ENCODE measurements at places on chromosomes 12 and 14. TPM values are rescaled to one million over a fixed set of nuclear protein-coding genes. Genes with fewer than 3 reads are reported as not detected.

MON2 gene
- 43.4 TPM for total RNA-seq

WNT1 gene
- total RNA-seq, result not detected

CLEC14A gene
- total RNA-seq, result 0.96 TPM

ARHGDIB gene
- total RNA-seq, result not detected

PLA2G1B gene
- not detected for total RNA-seq

SLC8B1 gene
- total RNA-seq, result 27.9 TPM

TMEM119 gene
- 0.15 TPM for total RNA-seq

LHX5 gene
- 3.1 TPM for total RNA-seq

CFAP54 gene
- total RNA-seq, result 0.15 TPM

NUAK1 gene
- 18.8 TPM for total RNA-seq

RBP5 gene
- 1.2 TPM for total RNA-seq

DLK1 gene
- 37.3 TPM for total RNA-seq

SDS gene
- total RNA-seq, result not detected

CIDEB gene
- 1.8 TPM for total RNA-seq

CACNA1C gene
- 11.0 TPM for total RNA-seq

MRPS35 gene
- 27.4 TPM for total RNA-seq

USP44 gene
- total RNA-seq, result 2.7 TPM

TCL1A gene
- total RNA-seq, result not detected

C3AR1 gene
- not detected for total RNA-seq

TRIM9 gene
- 11.9 TPM for total RNA-seq

LMO3 gene
- total RNA-seq, result 0.78 TPM

RNASE1 gene
- not detected for total RNA-seq

EPYC gene
- total RNA-seq, result not detected

ETFRF1 gene
- total RNA-seq, result 14.9 TPM

RITA1 gene
- 6.7 TPM for total RNA-seq

CCDC177 gene
- total RNA-seq, result 7.8 TPM

C14orf132 gene
- total RNA-seq, result 552 TPM

ZBTB1 gene
- 16.6 TPM for total RNA-seq

LRIG3 gene
- 6.9 TPM for total RNA-seq

ESRRB gene
- 1.7 TPM for total RNA-seq

IL31 gene
- not detected for total RNA-seq

SLC17A8 gene
- 0.25 TPM for total RNA-seq

LIN7A gene
- 41.9 TPM for total RNA-seq

KLHDC1 gene
- total RNA-seq, result 0.98 TPM

HNF1A gene
- total RNA-seq, result not detected

KRT2 gene
- not detected for total RNA-seq

FSCB gene
- total RNA-seq, result not detected

SERPINA6 gene
- total RNA-seq, result not detected

SALL2 gene
- 62.9 TPM for total RNA-seq

PLEKHD1 gene
- 1.3 TPM for total RNA-seq

PPP1R1A gene
- 47.6 TPM for total RNA-seq

KLRB1 gene
- not detected for total RNA-seq

TMEM253 gene
- total RNA-seq, result 0.64 TPM

AQP6 gene
- total RNA-seq, result 0.37 TPM

SERPINA10 gene
- not detected for total RNA-seq

TEX22 gene
- total RNA-seq, result 2.7 TPM

IRAK3 gene
- total RNA-seq, result 3.9 TPM

KRT74 gene
- total RNA-seq, result not detected

INTS13 gene
- total RNA-seq, result 16.9 TPM

LRRC10 gene
- total RNA-seq, result not detected

LRRC43 gene
- total RNA-seq, result 4.3 TPM

ASIC1 gene
- total RNA-seq, result 451 TPM

DBX2 gene
- not detected for total RNA-seq

CLEC4D gene
- not detected for total RNA-seq

CLEC4A gene
- total RNA-seq, result 0.71 TPM

FOXA1 gene
- not detected for total RNA-seq

SVOP gene
- total RNA-seq, result 79.3 TPM

BATF gene
- total RNA-seq, result not detected
